ENCODE measurements at places on chromosomes 3 and 15.

GRCh38 chr15:45314960-45315359 is 62.9 kb downstream of the SLC28A2 start:
- no peak for DNase-seq

DNA sequence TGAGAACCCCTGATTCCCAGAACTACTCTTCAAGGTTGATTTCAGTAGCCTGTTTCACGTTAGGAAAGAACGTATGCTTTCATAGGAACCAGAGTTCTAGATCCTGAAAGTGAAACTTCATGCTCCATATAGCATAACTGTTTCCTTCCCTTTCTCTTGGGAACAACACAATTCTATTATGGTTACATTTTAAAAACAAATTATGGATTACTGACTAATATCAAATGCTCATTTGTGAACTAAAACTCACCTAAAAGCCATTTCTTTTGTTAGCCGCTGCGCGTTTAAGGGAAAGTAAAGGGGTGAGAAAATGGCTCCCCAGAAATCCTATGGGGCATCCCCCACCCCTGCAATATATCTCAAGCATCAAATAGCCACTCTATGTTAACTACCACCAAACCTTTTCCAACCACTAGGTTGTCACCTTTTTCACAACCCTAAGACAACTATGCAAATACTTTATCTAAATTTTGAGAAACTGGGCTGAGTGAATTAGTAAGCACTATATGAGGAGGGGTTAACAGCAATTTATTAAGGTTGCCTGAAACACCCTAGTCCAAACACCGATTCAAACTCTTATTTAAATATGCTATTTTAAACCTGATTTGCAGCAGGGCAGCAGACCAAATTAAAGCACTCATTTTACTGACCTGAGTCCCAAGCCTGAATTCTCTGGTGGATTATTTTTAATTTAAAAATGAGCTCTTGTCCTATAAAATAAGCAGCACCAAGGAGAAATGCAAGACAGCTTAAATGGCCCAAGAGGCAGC is 2.4 kb downstream of the SIAH2 start:
- no peak for DNase-seq

DNA sequence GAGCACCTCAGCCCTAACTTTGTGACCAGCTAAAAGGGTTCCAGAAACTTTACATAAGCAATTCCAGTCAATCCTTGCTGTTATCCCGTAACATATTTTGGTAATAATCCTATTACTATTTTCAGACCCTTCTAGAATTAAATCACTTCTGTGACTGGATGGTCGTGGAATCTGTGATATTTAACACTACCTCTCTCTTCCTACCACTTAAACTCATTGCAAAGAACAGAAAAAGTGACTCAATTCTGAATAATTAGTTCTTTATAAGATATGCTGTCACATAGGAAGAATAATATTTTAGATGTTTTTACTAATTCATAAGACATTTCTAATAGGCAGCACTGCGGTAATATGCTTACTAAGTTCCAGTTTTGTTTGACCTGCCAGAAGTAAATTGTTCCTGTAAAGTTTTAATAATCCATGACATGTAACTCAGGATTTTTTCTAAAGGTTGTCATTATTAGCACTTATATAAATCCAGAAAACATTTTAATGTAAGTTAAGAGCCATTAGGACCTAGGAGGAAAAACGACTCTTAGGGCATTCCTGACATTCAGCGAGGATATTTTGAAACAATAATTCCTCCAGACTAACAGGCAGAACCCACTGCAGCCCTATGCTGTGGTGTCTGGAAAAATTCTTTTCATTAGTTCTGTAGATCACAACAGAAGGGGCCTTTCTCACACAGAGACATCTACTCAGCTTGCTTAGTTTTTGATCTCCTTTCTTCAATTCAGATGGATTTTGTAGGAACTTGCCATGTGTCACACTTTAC is 113.3 kb upstream of the MBNL1 start:
- DNase-seq = no peak

- no peak for DNase-seq
Observed at GRCh38 chr3:134356411-134357040, 17.7 kb downstream of the AMOTL2 start.

DNA sequence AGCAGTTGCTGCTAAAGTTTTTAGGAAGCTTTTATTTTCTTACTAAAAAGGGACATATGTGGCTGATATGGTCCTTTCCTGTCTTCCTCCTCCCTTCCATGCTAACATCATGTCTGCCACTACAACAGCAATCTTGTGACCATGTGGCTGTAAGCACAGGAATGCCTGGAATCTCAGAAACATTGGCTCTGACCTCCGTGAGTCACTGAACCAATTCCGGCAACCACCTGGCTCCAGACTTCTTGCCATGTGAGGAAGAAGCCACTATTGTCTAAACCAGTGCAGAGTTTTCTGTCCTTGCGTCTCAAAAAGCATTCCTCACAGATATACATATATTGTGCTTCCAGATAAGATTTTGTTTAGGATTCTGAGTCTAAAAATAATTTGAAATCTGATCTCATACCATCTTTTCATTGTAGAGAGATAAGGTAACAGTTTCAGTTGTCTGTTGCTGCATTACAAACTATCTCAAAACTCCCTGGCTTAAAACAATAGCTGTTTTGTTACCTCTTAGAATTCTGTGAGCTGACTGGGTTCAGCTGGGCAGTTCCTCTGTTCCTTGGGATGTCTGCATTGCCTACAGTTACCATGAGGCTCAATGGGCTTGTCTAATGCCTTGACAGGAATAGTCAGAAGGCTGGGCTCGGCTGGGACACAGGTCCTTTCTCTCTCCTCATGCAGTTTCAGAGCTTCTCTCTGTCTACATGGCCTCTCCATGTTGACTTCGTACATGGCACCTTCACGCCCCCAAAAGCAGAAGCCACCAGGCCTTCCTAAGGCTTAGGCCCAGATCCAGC is 77.3 kb upstream of the MAGI1 start:
- no peak for DNase-seq

GRCh38 chr3:59423707-59424106 is 373.9 kb upstream of the CFAP20DC start:
- no peak for DNase-seq

- DNase-seq = no peak
Observed at GRCh38 chr15:56734013-56734635, 815 bp upstream of the ZNF280D start.

- DNase-seq = no peak
Observed at GRCh38 chr15:58224068-58224467, 85.9 kb downstream of the AQP9 start.

DNA sequence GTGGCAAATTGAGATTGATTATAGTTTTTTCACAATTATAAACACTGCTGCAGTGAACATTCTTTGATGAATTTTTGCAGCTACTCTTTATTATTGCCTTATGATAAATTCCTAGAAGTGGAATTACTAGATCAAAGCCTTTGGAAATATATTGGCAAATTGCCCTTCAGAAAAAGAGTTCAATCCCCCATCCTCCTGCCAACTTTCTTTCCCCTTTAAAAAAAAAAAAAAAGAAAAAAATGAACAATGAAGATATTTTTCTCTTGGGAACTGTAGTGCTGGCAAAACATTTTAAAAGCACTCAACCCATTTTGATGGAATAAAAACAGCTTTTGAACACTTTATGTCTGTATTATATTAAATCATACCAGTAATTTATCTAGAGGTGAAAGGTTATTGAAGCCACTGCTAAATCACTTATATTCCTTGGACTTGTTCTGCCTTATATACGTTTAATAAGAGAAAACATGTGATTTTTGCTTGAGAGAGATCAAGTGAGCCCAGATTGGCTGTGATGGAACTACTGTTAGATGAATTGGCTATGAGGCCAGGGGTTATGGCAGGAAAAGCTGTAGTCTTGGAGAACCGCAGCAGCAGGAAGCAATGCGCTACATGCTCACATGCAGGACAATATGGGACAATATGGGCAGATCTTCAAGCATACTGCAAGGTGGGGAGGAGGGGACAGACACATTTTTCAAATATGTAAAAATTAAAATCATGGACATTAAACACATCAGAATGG is 212.8 kb upstream of the C2CD4B start:
- DNase-seq = no peak

- no peak for DNase-seq
Observed at GRCh38 chr15:91759560-91759959, 93.9 kb upstream of the SLCO3A1 start.

DNA sequence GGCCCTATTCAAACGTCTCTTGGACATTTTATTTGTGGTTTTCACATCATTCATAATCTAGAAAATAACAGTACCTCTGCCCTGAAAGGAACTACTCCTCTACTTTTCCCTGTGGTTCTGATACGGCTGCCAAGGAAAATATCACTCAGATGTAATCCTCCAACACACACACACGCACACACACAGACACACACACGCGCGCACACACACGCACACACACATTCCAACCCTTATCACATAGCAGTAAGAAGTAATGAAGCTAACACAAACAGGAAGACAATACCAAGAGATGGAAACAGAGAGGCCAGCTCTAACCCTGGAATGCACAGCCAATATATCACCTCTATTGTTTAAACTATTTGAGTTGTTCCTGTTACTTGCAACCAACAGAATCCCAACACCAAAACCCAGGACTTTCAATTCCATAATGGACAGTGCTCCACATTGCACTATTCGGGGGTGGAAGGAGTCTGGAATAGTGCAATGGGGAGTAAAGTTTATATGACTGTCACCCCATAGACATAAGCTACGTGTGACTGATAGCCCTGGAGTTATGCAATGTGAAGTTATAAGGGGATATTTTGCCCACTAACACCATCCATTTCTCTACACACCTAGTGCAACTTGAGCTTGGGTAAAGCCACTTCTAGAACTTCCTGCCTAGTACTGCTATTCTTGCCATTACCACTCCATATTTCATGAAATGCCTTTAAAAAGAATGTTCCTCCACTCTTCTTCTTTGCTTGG is 71.3 kb upstream of the FNDC3B start:
- no peak for DNase-seq

GRCh38 chr3:37627951-37628620 is 233.6 kb upstream of the CTDSPL start:
- DNase-seq = no peak

GRCh38 chr3:46143951-46144473 is 64.1 kb downstream of the CCR1 start:
- DNase-seq = no peak
